Amniotic epithelial cell (primary cell): ENCODE measurements at places on chromosomes 16 and 17.

- DNase-seq: peak; percentile 54
Observed at GRCh38 chr17:56939869-56940484, 20.9 kb downstream of the COIL start.

GRCh38 chr17:15943971-15944758, 765 bp upstream of the ADORA2B start:
- no peak for DNase-seq

DNA sequence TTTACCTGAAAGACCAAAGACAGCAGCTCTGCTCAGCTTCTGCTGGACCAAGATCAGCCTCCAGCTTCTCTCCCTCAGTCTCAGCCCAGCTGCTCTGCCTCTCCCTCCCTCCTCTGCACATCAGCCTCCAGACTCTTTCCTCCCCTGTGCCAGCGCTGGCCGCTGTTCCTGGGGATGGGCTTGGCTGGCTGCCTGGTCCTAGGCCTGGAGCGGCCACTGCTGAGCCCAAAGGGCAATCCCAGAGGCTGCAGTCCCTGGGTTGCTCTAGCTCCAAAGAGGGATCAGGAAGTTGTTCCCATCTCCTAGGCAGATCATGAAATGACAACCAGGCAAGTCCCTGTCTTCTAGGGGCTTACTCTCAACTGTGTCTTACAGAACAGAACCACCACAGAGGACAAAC, 31.3 kb downstream of the DCUN1D3 start:
- DNase-seq: peak; percentile 53

- no peak for DNase-seq
Observed at GRCh38 chr17:20267459-20267842, 199.9 kb downstream of the LGALS9B start.

- peak; percentile 66 for DNase-seq
Observed at GRCh38 chr17:40362696-40363110, 1.8 kb downstream of the GJD3 start.

DNA sequence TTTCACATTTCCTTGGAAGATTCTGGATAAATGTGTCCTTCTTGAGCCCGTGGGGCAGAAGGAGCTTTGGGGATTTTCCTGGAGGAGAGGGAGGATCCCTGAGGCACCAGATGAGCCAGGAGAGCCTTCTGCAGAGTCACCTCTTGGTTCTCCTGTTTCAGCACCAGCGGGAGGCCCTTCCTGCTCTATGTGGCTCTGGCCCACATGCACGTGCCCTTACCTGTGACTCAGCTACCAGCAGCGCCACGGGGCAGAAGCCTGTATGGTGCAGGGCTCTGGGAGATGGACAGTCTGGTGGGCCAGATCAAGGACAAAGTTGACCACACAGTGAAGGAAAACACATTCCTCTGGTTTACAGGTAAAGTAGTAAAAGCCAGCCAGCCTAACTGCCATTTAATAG, 77.1 kb downstream of the ARSG start:
- DNase-seq: no peak

DNA sequence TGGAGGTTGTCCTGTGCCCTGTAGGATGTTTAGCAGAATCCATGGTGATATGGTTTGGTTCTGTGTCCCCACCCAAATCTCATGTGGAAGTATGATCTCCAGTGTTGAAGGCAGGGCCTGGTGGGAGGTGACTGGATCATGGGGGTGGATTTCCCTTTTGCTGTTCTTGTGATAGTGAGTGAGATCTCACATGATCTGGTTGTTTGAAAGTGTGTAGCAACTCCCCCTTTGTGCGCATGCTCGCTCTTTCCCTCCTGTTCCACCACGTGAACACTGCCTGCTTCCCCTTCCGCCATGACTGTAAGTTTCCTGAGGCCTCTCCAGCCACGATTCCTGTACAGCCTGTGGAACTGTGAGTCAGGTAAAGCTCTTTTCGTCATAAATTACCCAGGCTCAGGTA, 61.9 kb downstream of the ARHGAP17 start:
- DNase-seq: no peak

DNA sequence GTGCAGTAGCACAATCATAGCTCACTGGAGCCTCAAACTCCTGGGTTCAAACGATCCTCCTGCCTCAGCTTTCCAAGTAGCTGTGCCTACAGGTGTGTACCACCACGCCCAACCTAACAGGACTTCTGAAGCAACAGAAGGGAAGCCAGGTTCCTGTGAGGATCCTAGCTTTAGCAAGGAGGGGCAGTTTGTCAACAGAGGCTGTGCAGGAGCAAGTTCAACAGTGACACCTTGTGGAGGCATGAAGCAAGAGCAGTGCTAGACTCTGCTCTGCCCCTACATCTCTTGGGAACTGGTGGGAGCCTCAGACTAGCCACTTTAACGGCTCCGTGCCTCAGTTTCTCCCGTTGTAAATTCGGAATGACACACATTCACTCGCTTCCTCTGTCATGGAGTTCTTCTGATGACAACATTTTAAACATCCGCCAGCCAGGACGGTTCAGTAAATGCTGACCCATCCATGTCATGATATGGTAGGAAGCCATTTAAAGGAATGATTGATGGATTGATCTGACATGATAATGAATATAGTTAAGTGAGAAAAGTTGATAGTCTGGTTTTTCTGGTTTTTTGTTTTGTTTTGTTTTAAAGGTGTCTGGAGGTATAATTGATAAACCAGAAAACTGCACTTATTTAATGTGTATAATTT, 218.7 kb downstream of the MRTFB start:
- DNase-seq: peak; percentile 26

DNA sequence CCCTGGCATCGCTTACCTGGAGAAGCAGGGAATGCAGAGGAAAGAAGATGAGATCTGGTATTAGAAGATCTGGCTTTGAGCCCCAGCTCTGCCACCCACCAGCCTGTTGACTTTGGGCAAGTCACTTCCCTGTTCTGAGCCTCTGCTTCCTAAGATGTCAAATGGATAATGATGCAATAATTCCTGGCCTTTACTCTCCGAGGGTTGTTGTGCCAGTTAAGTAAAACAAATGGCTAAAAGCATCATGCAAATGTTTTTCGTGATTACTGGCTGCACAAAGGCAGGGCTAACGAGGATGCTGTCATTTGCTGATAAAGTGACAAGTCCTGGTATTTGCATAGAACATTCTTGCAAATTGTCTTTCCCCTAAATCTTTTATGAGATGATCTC, 1.3 kb upstream of the ZNF821 start:
- DNase-seq: no peak

DNA sequence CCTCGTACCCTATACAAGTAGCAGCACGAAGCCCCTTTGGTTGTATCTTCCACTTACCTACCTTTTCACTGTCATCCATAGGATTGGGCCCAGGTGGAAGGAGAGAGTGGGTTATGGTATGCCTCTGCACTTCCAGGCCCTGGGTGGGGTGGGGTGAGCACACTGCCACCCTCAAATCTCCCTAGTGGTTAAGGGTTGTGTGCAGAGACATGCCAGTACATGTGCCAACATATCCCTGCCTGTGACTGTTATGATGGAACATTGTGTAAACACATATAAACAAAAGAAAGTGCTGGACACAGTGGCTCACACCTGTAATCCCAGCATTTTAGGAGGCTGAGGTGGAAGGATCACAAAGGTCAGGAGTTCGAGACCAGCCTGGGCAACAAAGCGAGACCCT, 11.1 kb downstream of the HROB start:
- no peak for DNase-seq

DNA sequence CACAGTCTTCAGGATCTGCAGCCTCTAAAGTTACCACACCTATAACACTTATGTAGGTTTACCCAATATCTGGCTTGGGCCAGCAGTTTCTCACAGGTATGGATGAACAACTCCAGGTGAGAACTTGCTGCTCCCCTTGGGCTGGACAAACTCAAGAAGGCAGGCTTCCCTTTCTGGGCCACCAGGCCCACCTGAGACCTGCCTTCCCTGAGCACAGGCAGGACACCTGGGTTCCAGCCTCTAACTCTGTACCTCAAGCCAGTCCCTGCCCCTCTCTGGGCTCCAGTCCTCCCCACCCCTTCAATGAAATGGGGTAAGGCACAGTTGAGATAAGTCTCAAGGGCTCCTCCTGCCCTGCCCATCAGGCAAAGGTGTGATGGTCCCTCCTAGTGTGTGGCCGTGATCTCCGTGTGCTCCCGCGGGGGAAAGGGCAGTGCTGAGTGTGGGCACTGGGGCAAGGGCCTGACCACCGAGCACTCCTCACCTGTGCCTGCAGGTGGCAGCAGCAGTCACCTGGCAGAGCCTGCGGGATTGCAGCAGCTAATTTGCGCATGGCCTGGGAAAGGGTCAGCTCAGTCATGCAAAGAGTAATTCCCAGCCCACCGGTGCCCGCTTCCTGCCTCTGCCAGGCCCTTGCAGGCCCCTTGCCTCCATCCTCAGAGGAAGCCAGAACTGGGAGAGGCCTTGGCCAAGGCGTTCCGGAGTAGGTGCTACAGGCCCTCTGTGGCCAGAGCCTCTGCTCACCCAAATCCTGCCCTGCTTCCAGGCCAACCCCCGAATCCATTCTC, 28.2 kb upstream of the ADGRG1 start:
- peak; percentile 44 for DNase-seq

- DNase-seq: no peak
Observed at GRCh38 chr16:74186561-74186971, 110.0 kb upstream of the PSMD7 start.

- DNase-seq: no peak
Observed at GRCh38 chr17:17728550-17729251, 47.4 kb downstream of the RAI1 start.

- DNase-seq: no peak
Observed at GRCh38 chr16:81861503-81861902, 82.4 kb downstream of the PLCG2 start.

DNA sequence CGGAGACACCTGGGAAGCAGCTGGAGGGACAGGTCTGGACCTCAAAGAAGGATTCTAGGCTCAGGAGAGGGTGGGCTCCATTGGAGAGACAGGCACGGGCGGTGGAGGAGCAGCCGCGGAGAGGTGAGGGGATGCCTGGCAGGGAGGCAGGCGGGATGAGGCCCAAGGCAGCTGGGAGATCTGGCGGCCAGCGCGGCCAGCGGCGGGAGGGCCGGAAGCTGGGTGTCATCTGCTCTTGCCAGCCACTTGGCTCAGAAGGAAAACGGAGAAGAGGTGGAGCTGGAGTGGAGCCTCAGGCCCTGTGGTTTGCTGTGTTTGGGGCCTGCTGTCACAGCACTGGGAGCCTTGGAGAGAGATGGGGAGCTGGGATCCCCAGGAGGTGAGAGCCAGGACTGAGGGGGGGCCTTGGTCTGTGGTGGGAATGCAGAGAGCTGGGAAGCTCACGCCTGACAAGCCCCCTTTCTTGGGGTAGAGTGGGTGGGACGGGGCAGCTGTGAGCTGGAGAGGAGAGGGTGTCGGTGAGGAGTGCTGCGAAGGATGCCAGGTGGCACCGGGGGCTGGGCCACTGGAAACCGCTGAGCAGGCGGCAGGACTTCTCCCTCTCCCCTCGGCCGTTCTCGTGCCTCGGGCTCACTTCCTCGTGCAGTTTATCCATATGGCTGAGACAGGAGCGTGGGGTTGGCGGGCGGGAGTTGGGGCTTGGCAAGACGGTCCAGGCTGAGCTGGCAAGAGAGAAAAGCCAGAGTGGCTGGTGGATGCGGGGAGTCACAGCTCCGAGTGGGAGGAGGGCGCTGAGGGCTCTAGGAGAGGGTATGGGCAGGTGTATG, 8.0 kb downstream of the TBC1D24 start:
- no peak for DNase-seq

DNA sequence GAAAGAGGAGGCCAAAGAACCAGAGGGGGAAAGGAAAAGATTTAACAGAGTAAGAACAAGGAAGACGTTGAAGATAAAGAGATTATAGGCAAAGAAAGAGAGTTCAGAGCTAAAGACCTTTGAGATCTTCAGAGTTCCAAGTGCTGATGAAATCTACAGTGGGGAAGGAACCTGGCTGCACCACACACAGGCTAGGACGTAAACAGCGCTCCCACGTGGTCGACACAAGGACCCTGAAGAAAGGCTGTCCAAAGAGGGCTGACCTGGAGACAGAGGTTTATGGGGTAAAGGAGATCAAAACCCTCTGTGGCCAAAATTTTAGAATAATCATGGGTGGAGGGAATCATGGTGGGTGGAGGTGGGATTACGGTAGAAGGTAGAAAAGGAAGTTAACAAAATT, 121.6 kb downstream of the PMP22 start:
- DNase-seq: no peak

GRCh38 chr17:76003915-76004314, 3.3 kb downstream of the CDK3 start:
- no peak for DNase-seq

DNA sequence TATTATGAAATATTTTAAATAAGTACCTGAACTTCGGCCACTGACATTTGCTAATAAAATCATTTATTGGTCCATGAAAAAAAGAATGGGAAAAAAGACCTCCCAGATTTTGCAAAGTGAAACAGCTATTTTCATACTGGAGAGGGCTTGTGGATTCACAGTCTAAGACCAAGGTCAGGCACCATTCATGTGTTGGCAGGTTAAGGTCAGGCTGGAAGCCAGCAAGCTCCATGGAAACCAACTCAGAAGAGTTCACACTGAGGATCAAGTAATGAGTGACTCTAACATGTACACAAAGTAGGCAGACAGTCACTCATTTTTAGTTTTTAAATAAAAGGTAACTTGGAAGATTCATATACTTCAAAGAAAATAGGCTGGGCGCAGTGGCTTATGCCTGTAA, 3.4 kb downstream of the DNAJA2 start:
- DNase-seq: peak; percentile 20

- DNase-seq: no peak
Observed at GRCh38 chr17:82008258-82008940, 14.3 kb downstream of the CENPX start.

GRCh38 chr17:34899643-34900291, 61.5 kb downstream of the CCT6B start:
- no peak for DNase-seq

DNA sequence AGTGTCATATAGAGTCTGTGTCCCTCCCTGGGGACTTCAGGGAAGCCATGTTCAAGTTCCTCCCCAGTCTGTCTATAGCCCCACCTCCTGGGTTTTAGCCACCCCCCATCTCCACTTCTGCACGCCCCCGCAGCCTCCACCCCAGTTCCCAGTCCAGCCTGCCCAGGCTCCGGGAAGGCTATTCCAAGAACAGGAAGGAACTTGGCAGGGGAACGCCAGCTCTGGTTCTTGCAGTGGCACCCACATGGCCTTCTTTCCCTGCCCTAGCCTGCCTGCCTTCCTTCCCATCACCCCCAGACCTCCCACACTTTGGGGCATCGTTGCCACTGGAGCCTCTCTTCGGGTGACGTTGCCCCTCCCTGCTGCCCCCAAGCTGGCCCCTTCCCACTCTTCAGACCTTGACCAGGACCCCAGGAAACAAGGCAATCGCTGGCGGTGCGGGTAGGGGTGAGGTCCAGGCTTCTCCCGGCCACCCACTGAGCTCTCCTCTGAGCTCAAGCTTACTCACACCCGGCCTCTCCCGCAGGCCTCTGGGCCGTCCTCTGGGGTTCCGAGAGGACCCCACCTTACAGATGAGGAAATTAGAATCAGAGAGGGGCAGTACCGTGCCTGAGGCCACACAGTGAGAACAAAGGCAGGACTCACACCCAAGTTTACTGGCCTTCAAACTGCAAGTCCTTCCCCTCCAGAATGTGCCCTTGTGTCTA, 9.2 kb upstream of the CES4A start:
- DNase-seq: no peak
